ENCODE measurements at places on chromosomes 2 and 18.

GRCh38 chr2:144411473-144411872 lies 108.4 kb downstream of the ZEB2 start:
- DNase-seq: no peak

- no peak for DNase-seq
Measured at GRCh38 chr2:148627224-148627623, 17.3 kb upstream of the EPC2 start.

GRCh38 chr2:191582355-191582754 lies 95.6 kb upstream of the NABP1 start:
- no peak for DNase-seq

GRCh38 chr18:10851824-10852319 lies 297.5 kb downstream of the PIEZO2 start:
- DNase-seq: no peak

GRCh38 chr2:190415794-190416775 lies 7.9 kb downstream of the MFSD6 start:
- DNase-seq: peak; percentile 32

- DNase-seq: no peak
Measured at GRCh38 chr2:71713581-71714580, 260.5 kb downstream of the DYSF start.

GRCh38 chr2:200338692-200339091 lies 32.2 kb downstream of the SPATS2L start:
- no peak for DNase-seq

DNA sequence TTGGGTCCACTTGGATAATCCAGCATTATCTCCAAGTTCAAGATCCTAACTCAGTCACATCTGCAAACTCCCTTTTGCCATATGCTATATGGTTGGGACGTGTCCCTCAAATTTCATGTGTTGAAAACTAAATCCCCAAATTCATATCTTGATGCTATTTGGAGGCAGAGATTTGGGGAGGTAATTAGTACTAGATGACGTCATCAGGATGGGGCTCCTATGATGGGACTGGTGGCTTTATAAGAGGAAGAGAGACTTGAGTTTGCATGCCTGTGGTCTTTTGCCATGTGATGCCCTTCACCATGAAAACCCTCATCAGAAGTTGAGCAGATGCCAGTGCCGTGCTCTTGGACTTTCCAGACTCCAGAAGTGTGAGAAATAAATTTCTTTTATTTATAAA lies 16.8 kb upstream of the SMAD4 start:
- DNase-seq: no peak

DNA sequence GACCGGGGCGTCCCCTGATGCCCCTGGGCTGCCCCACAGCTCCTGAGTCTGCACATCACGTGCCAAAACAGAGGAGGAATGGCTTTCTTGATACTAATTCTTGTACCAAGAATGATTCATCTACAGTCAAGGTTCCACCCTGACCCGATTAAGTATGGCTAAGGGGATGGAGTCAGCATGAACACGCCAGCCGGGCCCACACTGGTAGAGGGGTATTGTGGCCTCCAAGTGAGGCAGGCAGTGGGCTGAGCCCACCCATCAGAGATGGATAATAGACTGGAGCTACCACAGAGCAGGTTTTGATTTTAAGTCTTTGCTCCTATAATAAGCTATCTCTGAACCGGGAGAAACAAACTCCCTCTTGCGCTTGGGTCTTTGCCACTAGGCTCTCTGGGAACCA lies 17.9 kb upstream of the GNAL start:
- DNase-seq: no peak

GRCh38 chr2:189504238-189504637 lies 63.0 kb downstream of the WDR75 start:
- no peak for DNase-seq

- no peak for DNase-seq
Measured at GRCh38 chr2:223621901-223622300, 19.7 kb upstream of the SCG2 start.

Measured in stimulated activated naive CD4-positive, alpha-beta T cell (primary cell).